ENCODE measurements at places on chromosomes 7 and 10. TPM values are rescaled to one million over a fixed set of nuclear protein-coding genes. Genes with fewer than 3 reads are reported as not detected.

DNA sequence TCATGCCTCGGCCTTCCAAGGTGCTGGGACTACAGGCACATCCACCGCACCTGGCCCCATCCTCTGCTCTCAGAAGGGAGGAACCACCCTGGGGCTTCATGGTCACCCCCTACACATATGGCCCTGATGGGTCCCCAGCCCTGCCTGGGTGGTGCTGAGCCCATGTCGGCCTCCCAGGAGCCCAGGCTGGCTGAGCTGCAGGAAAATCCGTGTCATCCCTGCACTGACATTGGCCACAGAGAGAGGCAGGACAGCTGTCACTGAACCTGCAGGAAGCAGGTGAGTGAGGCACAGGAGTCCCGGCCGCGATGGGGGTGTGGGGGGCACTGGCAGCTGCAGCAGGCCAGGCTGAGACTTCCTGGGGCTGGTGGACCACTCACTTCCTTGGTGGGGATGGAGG lies 8.0 kb downstream of the GRIFIN start:
- no peak for DNase-seq

The PPP1R3A gene
- total RNA-seq = 52.6 TPM

DNA sequence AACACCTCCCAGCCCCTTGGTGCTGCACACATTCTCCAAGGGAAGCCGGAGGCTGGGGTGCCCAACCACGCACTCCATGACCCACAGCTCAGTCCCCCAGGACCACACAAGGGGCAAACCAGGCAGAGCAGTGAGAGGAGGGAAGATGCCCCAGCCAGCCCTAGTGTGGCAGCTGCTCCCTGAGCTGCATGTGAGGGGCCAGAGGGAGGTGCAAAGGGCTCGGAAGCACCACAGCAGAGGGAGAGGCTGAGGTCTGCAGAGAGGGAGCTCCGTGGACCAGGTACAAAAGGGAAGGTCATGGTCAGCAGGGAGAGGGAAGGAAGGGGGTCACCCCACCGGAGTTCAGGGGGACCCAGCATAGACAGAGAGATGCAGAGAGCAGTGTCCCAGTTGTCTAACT lies 1.5 kb upstream of the CALML5 start:
- DNase-seq = peak; percentile 15

- DNase-seq = no peak
These were observed 78.4 kb upstream of the PRKAR2B start for GRCh38 chr7:106966121-106966520.
